ENCODE measurements at places on chromosomes 5 and 9.

GRCh38 chr5:64532212-64532611, 26.4 kb downstream of the RGS7BP start:
- no peak for DNase-seq

DNA sequence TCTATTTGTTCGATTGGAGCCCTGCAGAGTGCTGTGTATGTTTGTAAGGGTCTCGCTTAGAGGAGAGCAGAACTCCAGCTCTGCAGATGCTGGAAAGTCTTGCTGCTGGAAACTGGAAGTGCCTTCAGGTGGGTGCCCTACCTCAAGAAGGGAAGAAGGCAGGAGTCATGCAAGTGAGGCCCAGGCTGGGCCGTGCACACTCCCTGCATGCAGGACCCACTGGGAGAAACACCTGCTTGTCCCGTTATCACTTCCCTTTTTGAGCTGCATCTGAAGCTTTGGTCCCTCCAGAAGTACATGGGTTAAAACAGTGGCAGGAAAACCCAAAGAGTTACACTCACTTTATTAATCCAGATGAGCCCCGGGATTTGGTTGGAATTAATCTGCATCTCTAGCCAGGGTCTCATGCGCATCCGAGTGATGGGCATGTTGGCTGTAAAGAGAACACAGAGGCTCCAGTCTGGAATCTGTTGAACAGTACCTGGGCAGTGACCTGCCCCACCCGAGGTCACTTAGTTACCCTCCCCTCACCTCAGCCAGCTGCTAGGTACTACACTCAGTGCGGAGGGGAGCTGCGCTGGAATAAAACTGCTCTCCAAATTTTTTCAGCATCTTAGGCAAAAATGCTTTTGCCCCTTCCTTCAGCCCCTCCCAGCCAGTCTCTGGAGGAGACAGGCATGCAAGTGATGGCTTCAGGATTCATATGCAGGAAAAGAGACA, 1.4 kb downstream of the IRF1 start:
- DNase-seq, result no peak

- no peak for DNase-seq
Measured at GRCh38 chr5:108760512-108760911, 12.8 kb downstream of the FER start.

DNA sequence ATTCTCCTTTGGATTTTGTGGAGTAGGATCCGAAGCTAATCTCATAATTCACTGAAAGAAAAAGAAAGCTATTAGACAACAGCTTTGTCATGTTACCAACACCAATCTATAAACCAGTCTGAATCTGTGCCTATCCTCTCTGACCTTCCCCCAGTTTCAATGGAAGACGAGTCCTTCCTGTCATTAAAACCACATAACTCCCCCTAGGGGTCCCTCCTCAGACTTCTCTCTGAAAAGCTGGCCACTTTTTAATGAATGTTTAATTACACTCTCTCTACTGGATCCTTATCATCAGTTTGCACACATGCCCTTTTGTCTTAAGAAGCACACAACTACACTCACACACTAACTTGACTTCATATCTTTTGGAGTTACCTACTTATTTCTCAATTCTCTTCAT, 98.0 kb upstream of the TSLP start:
- DNase-seq, result no peak

DNA sequence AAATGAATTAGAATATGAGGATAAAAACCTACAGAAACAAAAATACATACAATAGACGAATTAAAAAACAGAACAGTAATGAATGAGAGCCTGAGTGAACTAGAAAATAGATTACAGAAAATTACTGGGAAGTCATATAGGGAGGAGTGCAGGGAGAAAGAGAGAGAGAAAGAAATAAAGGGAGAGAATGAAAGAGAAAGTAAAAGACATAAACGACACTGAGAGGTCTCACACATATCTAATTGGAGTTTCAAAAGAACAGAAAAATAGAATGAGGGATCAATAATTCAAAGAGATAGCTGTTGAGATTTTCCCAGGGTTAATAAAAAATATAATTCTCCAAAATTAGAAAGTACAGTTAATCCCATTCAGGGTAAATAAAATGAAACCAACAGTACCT, 156.4 kb upstream of the FTMT start:
- DNase-seq, result no peak

GRCh38 chr9:108620767-108621166, 235.0 kb downstream of the ACTL7B start:
- DNase-seq, result peak; percentile 31

DNA sequence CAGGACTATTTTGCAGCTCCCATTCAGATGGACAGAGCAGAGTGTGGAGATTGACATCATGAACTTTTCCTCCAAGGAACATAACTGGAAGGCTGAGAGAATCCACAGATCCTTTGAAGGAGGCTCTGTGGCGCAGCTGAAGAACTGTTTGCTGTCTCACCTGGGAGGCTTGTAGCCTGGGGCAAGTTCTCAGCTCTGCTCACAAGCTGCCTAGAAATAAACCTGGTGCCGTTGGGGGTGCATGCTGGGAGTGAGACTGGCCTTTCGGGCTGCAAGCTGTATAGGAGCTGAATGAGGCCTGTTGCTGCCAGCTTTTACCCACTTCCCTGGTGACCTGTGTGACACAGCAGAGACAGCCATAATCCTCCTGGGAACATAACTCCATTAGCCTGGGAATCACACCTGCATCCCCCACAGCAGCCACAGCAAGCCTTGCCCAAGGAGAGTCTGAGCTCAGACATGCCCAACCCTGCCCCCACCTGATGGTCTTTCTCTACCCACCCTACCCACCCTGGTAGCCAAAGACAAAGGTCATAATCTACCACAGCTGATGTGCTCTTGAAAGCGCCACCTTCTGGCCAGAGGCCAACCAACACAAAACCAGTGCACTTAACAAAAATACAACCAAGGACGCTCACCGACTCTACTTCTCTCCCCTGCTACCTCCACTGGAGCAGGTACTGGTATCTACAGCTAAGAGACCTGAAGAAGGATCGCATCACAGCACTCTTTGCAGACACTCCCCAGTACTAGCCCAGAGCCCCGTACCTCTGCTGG, 205.1 kb upstream of the MRPS30 start:
- DNase-seq, result no peak

DNA sequence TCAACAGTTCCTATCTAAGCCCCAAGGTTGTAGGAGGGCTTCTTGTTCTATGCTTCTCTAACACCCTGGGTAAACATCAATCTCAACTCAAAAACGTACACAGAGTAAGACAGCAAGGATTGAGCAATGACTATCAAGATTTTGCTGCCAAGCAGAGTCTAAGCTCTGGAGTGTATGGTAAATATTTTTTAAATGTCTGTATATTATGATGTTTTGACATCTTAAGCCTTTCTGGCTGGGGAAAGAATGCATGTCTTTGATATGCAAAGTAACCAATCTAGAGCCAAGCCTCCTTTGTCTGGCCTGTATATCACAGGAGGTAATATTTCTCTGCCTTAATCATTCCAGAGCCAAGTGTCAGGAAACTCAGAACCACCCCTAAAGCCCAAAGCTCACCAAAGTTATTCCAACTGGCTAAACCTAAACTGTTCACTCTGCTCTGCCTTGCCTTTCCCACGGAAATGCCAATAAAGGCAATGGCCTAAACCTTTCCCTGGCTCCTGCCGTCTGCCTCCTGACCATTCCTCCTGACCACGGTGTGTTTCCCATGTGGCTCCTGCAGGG, 45.2 kb downstream of the YIPF5 start:
- DNase-seq, result peak; percentile 72

DNA sequence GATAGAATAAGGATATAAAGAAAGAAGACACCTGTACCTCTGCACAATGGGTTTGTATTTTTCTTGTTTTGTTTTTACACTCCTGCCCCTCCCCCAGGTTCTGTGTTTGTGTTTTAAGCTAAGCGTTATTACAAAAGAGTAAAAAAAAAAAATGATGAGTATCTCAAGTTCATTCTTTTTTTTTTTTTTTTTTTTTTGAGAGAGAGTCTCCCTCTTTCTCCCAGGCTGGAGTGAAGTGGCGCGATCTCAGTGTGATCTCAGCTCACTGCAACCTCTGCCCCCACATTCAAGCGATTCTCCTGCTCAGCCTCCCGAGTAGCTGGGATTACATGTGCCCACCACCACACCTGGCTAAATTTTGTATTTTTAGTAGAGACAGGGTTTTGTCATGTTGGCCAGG, 29.4 kb upstream of the RAI14 start:
- no peak for DNase-seq

GRCh38 chr5:160398806-160399205, 1.0 kb downstream of the FAM200C start:
- DNase-seq, result peak; percentile 46

GRCh38 chr5:136212252-136212721, 19.3 kb upstream of the SMIM32 start:
- DNase-seq, result peak; percentile 45

- DNase-seq, result no peak
Measured at GRCh38 chr9:108188482-108188881, 667.3 kb downstream of the ACTL7B start.

DNA sequence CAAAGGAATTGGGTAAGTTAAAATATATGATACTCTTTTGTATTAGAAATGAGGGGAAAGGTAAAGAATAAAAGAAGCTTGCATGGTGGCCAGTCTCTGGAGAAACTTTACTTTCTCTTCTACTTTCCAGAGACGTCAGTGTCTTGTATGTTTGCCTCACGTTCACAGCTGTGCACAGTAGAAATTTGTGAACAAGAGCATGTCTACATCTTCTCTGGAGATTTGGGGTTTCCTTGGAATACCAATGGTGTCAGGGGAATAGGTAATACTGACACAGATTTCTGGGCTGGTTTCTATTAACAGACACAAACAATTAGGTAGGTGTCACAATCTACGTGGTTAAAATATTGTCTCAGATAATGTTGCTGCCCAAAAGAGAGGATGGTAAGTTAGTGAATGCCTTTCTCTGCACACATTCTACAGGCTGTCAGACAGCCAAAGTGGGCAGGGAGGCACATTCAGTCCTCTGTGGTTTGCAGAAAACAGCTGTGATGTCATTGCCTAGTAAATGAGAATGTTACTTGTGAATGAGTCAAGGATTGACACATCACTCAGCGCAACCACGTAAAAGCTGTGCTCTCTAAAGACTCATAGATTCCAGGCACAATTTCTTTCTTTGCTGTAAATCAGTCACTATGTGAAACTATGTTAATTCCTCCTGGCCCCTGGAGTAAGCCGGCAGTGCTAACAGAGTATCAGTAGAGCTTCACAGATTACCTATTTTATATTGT, 397.1 kb downstream of the MAN2A1 start:
- DNase-seq, result peak; percentile 93

GRCh38 chr9:134325096-134325812, 1.0 kb upstream of the RXRA start:
- peak; percentile 53 for DNase-seq

- no peak for DNase-seq
Measured at GRCh38 chr9:107246259-107247254, 36.5 kb upstream of the RAD23B start.

DNA sequence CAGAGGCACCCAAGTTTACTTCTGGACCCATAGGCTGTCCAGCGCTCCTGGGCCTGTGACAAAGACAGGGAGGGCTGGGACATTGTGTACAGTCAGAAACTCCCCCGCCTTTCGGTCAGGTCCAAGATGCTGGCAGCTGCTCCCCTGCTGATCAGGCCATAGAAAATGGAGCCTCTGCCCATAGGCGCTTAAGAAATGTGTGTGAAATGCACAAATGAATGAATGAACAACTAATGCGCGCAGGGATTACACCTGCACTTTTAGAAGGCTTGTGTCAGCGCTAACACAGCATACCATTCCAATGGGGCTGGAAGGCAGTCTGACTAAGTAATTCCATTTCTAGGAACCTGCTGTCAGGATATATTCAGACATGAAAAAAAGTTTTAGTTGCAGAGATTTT, 16.3 kb downstream of the PTPN3 start:
- DNase-seq, result no peak

- no peak for DNase-seq
Measured at GRCh38 chr5:147040856-147041255, 162.3 kb upstream of the PPP2R2B start.

- DNase-seq, result no peak
Measured at GRCh38 chr9:116480700-116481099, 206.4 kb upstream of the TRIM32 start.

DNA sequence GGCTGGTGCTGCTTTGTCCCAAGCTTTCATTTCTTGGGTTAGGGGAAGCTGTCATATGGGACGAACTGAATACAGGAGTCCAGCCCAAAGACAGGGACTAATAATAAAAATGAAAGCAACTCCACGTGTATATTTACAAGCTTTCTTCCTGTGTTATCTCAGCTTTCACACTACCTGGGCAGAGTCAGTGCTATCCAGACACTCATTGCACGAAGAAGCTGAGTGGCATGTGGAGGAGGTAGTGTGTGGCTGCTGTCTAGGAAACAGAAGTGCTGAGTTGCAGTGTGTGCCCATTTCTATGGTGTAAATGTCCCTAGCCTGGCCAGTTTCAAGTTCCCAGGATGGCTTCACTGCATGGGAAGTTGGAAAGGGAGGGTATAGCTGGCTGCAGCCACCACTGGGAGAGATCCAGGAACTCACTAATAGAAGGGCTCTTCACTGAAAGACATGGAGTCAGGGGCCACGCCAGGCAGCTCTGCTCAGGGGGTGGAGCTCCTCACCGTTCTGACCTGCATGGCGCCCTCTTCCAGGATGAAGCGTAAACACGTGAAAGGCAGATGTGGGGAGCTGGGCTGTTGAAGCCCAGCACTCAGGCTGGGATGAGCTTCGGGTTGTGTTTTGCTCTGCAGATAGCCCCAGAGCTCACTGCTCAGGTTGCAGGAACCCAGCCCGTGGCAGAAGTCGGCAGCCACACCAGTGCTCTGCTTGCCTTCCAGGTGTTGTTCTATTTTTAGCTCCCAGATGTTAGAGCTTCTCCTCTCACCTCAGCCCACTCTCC, 116.9 kb downstream of the IRX2 start:
- DNase-seq, result no peak

- peak; percentile 80 for DNase-seq
Measured at GRCh38 chr9:121156263-121156731, 45.4 kb downstream of the RAB14 start.

- no peak for DNase-seq
Measured at GRCh38 chr5:118070041-118070440, 918.3 kb downstream of the DTWD2 start.

All from AG10803 (cell line).